ENCODE measurements at places on chromosomes 5 and 9.

DNA sequence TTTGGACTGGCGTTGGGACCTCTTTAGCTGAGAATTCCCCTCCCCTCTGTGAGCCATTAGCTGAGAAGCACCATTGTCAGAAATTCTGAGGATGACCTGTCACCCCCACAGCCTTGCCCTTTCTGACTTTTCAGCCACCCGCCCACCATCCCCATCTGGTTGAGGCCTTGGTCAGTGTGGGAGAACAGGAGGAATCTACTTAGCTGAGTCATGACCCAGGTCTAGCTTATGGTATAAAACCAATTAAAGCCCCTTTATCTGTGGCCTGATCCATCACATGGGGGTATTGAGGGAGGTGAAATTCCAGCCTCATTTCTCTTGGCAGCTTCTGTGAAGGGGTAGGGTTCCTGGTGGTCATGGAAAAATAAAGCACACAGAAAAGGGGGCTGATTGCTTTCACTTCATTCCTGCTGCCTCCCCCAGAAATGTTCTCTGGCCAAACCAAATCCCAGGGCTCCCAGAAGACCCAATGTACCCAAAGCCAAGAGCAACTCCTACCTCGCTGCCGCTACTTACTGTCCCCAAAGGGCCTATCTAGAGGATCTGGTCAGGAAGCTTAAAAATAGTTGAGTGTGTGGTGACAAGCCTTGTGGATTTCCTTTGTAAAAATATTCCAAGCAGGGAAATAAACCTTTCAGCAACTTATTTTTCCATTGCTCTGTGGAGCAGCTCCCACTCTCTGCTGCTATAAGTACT is 174.8 kb upstream of the TNC start:
- no peak for DNase-seq

- peak; percentile 89 for DNase-seq
Measured at GRCh38 chr5:149618581-149619248, 37.4 kb downstream of the ARHGEF37 start.

- peak; percentile 31 for DNase-seq
Measured at GRCh38 chr9:100472788-100473275, at the start of gene TMEFF1. Gene TMEFF1 (plus strand): TSS chr9:100473149. CDS start chr9:100473545, 396 bp downstream.

DNA sequence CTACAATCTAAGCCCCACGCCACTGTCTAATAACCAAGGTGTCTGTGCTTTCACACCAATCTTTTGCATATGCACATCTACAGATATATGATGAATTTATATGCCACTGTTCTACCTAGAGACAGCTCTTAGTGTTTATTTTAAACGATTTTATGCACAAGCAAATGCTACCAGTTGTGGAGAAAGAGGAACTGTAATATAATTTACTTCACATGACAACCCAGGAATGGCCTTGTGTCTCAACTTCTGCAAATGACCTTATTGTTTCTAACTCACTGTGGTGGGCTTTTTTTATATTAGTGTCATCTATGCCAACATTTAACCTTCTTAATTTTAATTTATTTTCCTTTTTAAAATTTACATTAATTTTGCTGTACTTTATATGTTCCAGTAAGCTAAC is 531.1 kb upstream of the TLE4 start:
- DNase-seq: no peak

GRCh38 chr5:177350776-177351391 is 584 bp downstream of the LMAN2 start:
- DNase-seq: no peak

DNA sequence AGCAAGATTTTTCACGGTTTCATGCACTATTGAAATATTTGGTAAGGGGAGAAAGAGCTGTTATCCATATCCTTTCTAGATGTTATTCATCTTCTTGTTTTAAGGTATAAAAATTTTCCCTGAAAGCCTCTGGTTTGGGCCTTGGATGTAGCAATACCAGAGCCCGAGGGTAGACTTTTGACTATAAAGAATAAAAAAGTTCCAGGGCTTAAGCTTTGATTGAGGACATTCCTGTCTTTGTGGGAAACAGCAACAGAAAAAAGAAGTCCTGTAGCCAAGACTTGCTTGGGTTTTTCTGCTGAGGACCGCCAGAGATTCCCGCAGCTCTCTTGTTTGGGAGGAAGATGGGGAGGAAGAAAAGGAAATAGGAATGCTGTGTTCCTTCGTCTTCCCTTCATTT is 440.0 kb upstream of the WWC1 start:
- no peak for DNase-seq

DNA sequence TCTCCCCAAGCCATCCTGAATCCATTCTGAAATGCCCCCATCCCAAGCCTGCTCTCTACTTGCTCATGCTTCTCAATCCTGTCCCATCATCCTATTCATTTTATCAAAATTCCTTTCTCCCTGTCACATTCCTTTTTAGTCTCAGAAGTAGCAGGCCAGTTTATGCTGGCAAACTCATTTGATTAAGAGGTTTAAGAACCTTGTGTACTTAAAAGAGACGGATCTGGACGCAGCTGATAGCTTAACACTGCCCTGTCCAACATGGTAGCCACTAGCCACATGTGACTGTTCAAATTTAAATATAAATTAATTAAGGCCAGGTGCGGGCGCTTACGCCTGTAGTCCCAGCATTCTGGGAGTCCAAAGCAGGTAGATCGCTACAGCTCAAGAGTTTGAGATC is 5.6 kb upstream of the KCNV2 start:
- DNase-seq: no peak

DNA sequence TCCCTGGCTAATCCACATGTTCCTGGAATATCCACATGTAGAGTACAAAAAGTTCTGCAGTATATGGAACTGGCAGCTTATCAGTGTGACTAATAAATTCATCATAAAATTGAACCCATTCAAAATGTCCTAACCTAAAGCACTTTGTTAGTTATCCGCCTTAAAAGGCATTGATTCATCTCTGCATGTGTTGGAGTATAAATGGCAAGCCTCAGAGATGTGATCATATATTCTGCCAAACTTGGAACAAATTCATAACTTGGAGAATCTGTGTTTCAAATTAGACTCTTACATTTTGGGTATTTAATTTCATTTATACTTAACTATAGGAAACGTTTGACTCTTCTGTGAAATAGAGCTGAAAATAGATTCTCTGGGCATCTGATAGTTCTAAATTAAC is 25.2 kb upstream of the NREP start:
- DNase-seq: no peak

DNA sequence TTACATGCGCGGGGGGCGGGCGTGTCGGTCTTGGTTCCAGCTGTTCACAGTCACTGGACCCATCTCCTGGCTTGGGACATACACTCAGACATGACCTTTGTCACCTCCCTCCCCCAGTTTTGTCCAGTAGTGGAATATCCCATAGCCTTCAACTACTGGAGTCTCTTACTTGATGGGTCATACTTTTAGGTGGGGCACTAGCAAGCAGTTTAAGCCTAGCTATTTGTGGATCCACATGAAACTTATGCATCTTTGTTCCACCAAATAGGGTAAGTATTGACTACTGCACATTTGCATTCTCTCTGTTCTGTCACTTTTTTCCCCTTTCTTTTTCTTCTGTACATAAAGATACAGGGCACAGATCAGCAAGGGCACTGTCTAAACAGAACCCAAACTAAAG is 15.4 kb upstream of the MAMDC2 start:
- DNase-seq: no peak

DNA sequence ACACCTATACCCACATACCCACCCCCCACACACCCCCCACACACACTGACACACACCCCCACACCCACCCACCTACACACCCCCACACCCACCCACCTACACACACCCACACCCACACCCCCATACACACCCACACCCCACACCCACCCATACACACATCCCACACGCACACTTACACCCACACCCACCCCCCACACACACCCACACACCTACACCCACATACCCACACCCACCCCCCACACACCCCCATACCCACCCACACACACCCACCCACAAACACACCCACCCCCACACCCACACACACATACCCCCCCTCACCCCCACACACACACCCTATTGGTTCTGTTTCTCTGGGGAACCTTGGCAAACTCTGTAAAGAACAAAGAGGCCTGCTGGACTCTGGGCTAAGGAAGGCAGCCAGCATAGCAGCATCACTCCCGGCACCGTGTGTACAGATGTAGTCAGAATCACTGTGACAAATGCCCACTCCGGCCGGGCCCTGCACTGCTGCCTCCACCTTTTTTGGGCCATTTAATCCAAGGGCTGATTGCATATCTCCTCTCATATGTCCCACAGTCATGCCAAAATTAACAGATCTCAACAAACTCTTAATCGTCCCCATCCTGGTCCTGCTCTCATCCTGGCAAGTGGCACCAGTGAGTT is 42.3 kb downstream of the COL23A1 start:
- DNase-seq: no peak

GRCh38 chr5:55675119-55675518 is 37.0 kb downstream of the SLC38A9 start:
- no peak for DNase-seq

- DNase-seq: no peak
Measured at GRCh38 chr5:168935183-168935582, 356.0 kb upstream of the PANK3 start.

DNA sequence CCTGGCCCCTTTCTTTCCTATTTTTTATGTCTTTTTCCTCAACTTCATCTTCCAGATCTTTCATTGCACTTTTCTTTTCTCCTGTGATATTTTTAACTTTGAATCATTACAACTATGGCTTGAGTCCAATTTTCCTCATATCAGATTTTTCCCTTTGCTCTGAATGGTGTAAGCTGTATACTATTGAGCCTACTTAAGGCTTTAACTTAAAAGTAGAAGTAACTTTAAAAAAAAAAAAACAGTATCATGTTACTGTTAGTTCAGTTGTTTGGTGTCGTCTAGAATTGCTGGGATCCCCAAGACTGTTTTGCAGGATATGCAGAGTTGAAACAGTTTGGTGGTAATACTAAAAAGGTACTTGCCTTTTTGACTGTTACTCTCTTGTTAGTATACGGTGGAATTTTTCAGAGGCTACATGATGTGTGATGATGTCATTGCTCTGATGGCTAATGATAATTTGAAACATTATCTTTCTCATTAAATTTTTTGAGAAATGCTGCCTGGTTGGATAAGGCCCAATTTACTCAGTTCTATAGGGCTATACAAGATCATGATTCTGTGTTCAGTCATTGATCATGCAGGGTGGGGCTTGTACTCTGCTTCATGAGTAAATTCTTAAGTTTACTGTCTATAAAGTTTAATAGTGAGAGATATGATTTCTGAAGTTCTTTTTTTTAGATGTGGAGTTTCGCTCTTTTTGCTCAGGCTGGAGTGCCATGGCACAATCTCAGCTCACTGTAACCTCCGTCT is 8.8 kb downstream of the NAA35 start:
- DNase-seq: no peak

- DNase-seq: no peak
Measured at GRCh38 chr5:462051-462481, 19.1 kb downstream of the EXOC3 start.

- no peak for DNase-seq
Measured at GRCh38 chr5:155091063-155091648, 77.6 kb downstream of the KIF4B start.

DNA sequence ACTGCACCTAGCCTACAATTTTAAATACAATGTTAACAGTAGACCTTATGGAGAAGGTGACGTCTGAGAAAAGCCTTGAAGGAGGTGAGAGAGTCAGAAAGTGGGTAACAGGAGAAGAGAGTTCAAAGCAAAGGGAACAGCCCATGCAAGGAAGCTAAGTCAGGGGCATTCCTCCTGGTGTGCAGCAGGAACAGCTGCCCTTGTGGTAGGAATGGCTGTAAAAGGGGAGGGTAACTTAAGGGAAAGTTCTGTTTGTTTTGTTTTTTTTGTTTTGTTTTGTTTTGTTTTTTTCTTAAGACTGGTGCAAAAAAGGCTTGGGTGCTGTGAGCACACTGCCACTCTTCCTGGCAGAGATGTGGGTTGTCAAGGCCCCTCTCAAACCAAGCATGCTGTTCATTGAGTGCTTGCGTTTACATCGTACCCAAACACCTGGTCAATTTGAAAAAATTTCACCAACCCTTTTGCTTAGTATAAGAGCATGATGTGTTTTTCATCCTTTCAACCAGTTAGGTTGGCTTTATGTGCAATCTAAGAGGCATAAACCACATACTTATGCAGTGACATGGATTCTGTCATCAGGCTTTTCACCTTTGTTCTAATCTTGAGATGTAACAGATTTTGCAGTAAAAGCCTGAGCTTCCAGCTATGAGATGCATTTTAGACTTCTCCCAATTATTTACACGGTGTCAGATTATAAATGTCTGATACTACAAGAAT is 279.7 kb downstream of the GLIS3 start:
- no peak for DNase-seq

- no peak for DNase-seq
Measured at GRCh38 chr5:176857216-176857893, 41.8 kb downstream of the HK3 start.

DNA sequence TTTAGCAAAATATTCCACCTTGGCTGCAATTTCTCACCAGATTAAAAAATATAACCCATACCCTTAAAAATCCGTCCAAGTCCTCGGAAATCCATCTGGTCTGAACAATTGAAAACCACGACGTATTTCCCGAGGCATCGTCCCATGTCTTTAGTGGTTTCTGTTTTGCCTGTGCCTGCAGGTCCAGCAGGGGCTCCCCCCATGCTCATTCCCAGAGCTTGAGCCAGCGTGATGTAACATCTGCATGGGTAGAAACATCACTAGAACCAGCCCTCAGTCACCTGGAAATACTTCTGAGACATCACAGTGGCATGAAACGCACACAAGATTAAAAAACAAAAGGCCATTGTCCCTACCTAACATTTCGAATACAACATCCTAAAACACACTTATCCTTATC is 114.0 kb downstream of the DNAH5 start:
- DNase-seq: no peak

GRCh38 chr5:103919506-103919905 is 356.9 kb upstream of the NUDT12 start:
- no peak for DNase-seq

DNA sequence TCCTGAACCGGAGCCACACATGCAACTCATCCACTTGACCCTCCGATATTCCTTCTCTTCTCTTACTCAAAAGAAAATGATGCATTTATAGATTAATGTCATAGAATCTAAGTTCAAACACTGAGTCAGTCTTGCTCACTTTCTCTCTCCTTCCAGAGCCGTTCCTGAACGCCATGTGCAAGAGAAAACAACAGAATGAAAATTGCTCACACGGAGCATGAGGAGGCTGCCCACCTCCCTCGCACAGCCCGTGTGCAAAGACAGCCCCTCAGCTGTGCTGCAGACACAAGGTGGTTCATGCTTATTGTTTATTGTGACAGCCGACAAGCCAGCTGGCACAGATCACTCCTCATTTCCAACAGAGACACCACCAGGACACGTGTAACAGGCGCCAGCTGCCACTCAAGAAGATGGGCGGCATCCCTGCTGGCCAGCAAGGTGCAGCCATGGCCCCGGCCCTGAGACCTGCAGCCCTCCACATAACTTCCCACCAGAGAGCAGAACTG is 290.8 kb downstream of the GLIS3 start:
- DNase-seq: peak; percentile 67

- DNase-seq: no peak
Measured at GRCh38 chr5:175328176-175328575, 115.8 kb downstream of the DRD1 start.

GRCh38 chr5:59562756-59563389 is 330.7 kb downstream of the PDE4D start:
- DNase-seq: no peak

Data from cerebellar cortex (tissue), 1 donor.